ENCODE measurements at places on chromosomes 4 and X.
A peak's percentile ranks its signal among the peaks of the same experiment; 100 is the strongest.

GRCh38 chr4:75015627-75016026 lies 82.7 kb downstream of the PARM1 start:
- DNase-seq, result no peak

GRCh38 chrX:110407910-110408545 lies 49.4 kb downstream of the RTL9 start:
- DNase-seq, result peak; percentile 73

GRCh38 chrX:43655151-43656004 lies 721 bp upstream of the MAOA start:
- no peak for DNase-seq

GRCh38 chr4:184329659-184330400 lies 112.2 kb upstream of the ENPP6 start:
- no peak for DNase-seq

DNA sequence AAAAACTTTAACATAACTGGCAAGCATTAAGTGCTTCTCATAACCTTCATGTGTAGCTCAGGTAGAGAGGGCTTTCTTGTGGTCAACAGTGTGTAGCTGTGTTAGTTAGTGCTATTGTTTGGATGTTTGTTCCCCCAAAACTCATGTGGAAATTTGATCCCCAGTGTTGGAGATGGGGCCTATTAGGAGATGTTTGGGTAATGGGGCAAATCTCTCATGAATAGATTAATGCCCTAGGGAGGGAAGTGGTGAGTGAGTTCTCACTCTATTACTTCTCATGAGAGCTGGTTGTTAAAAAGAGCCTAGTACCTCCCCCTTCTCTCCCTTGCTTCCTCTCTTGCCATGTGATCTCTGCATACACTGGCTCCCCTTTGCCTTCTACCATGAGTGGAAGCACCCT lies 16.5 kb upstream of the SLC25A43 start:
- DNase-seq, result no peak

DNA sequence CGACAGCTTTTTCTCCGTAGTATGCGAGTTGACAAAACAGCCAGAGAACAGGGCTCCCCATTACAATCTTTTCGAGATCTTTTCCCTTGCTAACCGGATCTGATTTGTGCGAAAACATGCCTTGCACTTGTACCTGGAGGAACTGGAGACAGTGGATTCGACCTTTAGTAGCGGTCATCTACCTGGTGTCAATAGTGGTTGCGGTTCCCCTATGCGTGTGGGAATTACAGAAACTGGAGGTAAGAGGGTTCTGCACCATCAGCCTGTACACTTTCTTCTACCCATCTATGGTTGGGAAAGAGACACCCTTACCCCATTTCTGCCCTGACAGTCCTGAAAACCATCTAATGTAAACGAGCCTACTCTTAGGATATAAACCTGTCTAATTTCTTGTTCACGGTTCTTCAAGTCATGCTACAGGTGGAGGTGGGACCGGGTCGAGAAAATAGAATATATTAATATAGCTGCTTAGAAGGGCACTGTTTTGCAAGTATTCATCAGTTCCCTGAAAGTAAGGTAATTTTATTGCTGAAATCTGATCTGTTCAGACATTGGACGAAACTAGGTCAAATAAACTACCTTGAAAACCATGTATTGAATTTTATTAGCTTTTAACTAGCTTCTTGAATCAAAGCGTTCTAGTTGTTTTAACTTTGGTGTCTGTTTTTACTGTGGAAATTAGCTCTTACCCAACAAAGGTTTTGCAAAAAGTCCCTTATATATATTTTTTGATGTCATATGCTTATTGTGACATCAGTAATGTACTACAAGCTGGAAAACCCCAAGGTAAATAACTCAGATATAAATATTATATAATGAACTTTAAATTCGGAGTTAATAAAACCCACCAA lies 869 bp downstream of the TMEM184C start:
- no peak for DNase-seq

GRCh38 chrX:142089193-142089592 lies 115.9 kb downstream of the MAGEC2 start:
- DNase-seq, result no peak

DNA sequence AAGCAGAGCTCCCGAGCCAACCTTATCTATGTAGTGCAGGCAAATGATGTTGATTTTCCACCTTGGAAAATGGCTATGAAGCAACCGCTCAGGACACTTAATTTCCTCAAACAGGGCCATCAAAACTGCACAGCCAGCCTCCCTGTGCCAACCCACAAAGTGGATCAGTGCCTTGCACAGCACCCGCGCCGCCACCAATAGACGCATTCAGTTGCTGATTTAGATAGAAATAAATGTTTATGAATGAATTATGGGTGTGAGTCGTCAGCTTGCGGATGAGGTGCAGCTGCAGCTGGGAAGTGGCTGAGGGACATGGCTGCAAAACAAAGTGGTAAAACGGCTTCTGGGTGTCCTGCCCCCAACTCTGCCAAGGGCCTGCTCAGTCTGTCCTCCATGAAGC lies 47.0 kb downstream of the SOD3 start:
- no peak for DNase-seq

DNA sequence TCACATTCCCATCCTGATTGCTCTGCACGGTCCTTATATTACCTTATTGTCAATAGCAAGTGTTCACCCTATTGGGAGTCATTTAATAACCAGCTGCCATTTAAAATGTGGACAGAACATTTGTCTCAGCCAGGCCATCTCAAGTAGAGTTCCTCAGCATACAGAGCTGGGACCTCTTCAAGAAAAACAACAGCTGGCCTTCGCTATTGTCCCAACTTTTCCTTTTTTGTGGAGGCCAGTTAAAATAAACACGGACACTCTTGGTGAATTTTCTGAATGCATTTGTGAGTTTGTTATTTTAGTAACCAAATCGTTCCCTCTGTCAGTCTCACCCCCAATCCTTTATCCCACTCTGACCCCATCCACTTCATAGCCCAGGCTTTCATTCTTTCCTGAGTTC lies 395.3 kb upstream of the PITX2 start:
- no peak for DNase-seq

GRCh38 chr4:44661940-44662622 lies 10.7 kb upstream of the YIPF7 start:
- no peak for DNase-seq

GRCh38 chr4:186688150-186688943 lies 35.3 kb downstream of the FAT1 start:
- peak; percentile 13 for DNase-seq

- no peak for DNase-seq
Measured at GRCh38 chr4:62797221-62797620, 1597.1 kb downstream of the ADGRL3 start.

- no peak for DNase-seq
Measured at GRCh38 chrX:123779908-123780396, 47.1 kb upstream of the THOC2 start.

DNA sequence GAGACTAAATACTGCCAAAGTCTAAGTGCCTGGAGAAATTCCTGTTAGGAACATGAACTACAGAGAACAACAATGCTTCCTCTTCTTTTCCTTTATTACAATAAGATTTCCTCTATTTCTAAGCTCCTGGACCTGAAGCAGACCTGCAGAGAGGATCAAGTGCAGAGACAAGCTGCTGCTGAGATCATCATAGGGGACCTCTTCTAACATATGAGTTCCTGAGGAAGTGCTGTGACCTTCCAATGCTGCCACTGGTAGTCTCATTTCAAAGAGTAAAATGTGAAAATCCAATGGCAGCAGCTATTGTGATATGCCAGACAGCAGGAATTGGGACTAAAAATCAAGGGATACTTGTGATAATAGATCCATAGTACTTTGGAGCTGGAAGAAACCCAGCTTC lies 28.0 kb downstream of the CCNG2 start:
- no peak for DNase-seq

DNA sequence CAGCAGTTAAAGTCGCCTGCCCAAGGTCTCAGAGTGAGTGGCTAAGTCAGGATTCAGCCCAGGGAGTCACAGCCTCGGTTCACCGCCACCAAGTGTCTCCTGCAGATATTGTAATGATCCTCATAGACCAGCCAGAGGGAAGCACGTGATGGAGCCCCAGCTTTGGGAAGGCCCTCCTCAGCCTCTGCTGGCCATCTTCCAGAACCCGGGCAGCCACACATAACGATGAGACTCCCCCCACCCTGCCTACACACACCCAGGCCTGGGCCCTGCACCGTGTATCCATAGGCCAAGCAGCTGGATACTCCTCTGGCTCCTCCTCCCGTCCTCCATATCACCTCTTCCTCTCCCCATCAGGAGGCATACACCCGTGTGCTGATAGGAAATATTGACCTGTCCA lies 19.6 kb upstream of the SASH3 start:
- DNase-seq, result no peak

DNA sequence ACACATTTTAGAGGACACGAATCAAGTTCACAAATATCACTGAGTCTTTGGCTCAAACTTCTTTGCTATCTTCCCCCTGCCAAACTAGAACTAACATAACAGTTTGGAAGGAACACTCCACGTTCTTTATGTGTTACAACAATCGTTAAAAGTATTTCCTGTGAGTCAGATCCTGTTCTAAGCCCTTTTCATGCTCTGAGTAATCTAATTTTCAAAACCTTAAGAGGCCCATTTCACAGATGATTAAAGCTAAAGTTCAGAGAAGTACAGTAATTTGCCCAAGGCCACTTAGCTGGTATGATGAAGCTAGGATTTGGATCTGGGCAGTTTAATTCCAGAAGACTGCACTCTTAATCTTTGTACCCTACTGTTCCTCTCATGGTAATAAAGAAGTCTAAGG lies 854.4 kb upstream of the INTU start:
- no peak for DNase-seq

DNA sequence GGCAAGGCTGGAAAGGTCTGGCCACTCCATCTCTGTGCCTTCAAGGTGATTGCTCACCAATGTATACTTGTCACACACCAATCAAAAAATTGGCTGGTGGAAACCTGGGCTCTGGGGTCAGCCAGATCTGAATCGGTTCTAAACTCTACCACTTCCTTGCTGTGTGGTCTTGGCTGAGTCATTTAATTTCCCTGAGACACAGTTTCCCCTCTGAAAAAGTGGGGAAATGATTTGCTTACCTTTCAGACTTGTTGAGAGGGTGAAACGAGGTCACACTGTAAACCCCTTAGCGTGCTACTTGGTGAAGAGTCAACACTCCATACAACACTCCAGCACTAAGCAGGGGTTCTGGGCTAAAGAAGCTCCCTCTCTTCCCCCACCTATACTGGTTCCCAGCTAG lies 252.3 kb upstream of the ZIC3 start:
- DNase-seq, result no peak
